ENCODE measurements at places on chromosomes 12 and 14.

DNA sequence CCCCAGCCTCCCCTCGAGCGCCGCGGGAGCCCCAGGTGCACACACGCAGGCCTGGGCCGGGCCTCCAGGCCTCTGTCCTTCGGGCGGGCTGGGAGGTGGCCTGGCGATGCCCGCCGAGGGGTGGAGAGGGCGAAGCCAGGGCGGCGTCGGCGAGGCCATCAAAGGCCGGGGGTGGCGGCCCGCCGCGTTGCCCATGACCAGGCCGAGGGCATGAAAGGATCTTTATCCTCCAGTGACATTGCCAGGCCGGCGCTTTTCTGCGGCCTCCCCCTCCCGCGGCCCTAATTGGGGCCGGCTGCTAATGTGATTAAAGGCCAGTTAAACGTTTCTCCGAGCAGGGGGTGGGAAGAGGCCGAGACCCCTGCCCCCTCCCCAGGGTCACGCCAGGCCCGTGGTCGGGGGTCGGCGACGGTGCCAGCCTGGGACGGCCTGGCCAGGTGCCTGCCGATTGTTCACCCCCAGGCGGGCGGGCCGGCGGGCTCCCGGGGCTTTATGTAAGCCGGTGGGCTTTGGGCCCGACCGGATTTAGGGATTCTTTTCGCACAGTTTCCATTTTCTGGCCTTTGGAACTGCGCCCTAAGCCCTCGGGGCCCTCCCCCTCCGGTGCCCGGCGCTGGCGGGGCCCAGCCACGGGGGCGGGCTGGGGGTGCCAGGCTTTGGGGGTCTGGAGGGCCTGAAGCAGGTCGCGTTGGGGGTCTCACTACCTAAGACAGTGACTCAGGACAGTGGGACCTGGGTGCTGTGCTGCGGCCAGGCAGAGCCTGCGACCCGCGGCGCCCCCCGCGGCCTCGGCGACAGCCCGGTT is 103.2 kb upstream of the DIO3 start:
- peak; percentile 41 for DNase-seq

DNA sequence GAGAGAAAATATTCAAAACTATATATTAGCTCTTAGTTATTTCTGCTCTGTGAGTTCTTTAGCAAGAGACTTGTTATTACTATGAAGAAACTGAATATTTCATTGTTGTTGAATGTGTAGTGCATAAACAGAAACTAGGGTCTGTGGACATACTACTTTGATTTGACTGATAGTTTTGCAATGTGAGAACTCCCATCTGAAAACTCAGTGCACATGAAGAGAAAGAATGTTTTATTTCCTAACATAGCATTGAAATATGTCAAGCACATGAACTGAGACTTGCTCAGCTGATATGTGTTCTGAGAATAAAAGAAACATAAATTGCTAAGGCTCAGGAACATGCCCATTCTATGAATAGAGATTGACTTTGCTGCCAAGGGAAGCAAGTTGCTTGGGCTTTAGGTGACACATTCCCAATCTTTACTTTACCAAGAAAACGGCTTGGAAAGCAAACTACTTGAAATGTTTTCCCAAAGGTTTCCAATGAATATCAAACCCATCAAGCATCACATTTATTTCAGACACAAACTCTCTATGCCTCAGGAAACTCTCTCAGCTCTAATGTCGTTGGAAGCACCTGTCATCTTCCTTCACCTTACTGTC is 290.4 kb downstream of the SLC16A7 start:
- DNase-seq = no peak

- no peak for DNase-seq
Observed at GRCh38 chr14:81298911-81299310, 78.2 kb upstream of the GTF2A1 start.

GRCh38 chr14:77544571-77544970 is 46.0 kb upstream of the ISM2 start:
- DNase-seq = no peak

DNA sequence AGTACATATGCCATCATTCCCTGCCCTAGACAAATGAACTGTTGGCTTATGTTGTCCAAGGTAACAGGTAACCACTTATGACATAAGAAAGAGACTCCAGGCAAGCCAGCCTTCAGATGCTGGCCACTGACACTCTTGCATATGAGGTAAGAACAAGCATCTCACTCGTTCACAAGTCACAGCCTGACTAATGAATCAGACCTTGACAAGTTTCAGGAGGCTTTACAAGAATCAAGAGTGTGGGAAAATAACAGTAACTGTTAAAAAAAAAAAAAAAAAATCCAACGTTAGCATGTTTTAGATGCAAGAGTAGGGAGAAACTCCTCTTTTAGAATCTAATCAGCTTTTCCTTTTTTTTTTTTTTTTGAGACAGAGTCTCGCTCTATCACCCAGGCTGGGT is 40.7 kb downstream of the ZFYVE1 start:
- DNase-seq = no peak

DNA sequence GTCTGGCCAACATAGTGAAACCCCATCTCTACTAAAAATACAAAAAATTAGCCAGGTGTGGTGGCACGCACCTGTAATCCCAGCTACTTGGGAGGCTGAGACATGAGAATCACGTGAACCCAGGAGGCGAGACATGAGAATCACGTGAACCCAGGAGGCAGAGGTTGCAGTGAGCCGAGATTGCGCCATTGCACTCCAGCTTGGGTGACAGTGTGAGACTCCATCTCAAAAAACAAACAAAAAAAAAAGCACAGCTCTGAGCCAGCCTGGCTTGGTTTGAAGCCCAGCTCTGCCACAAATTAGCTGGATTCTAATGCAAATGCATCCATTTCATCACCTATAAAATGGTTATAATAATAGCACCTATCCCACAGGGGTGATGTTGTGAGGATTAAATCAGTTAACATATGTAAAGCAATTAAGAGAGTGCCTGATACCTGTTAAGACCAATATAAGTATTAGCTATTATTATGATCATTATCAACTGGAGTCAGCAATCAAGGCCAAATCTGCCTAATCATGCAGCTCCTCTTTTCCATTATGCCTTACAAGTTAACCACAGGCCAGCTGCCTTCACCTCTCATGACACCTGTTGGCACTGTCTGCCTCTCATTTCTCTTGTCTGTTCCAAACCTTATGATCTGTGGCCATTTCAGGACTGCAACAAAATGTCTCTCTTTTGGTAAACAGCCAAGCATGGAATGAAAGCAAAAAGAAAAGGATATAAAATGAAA is 2.1 kb downstream of the GNPTAB start:
- no peak for DNase-seq

DNA sequence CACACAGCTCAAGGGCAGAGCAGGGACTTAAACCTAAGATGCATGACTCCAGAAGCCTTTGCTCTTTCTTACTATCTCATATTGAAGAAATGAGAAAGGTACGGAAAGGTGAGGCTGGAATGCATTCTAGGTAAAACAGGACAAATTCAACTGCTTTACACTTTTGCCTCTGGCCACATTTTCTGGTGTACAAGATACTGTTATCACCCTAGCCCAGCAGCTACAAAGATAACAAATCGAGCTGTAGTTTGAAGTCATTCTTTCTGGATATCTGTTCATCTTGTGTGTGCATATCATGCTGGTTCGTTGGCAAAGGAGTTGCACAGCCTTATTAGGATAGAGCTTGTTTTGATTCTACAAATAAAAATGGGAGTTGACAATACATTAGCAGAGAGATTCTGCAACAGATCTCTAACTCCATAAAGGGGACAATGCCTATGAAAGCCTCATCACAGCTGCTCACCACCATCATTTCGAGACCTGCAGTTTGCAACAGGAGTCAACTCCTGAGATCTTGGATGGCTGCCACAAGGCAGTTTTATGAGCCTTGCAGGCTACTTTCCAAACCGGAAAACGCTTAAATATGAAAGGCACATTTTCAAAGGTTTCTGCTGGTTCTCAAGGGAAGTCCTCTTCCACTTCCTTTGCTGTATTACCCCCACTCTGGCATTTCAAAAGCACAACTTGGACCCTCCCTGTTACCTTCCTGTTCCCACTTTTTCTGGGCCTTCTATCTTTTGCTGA is 64.9 kb downstream of the STXBP6 start:
- no peak for DNase-seq

DNA sequence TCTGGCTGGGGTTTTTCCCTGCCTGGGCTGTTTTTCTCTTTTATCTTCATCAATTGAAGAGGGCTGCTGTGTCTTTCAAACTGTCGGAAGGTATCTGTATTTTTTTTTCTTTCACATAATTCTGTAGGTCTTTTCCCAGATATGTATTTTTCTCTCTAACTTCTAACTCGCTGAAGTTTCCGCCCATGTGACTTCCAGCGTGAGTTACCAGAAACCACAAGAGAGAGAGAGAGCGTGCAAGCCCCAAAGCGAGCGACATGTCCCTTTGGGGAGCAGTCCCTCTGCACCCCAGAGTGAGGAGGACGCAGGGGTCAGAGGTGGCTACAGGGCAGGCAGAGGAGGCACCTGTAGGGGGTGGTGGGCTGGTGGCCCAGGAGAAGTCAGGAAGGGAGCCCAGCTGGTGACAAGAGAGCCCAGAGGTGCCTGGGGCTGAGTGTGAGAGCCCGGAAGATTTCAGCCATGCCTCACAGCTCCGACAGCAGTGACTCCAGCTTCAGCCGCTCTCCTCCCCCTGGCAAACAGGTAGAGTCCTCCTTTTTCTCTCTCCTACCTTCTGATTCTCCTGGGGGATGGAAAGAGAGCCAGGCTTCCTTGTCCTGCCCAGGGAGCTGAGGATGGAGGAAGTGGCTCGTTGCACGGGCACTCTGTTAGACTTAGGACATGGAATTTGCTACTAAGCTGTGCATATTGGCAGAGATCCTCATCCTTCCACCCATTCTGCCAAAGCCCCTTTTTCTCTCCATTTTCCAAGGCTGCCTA is at the start of gene BATF:
Gene BATF (plus strand): TSS at position 246 of the 759 bp plus-strand sequence. CDS start 214 bp downstream, at position 460.
- no peak for DNase-seq

- no peak for DNase-seq
Observed at GRCh38 chr12:118553856-118554504, 177.6 kb downstream of the SUDS3 start.

- DNase-seq = no peak
Observed at GRCh38 chr14:64753999-64754398, 49.8 kb downstream of the PLEKHG3 start.

DNA sequence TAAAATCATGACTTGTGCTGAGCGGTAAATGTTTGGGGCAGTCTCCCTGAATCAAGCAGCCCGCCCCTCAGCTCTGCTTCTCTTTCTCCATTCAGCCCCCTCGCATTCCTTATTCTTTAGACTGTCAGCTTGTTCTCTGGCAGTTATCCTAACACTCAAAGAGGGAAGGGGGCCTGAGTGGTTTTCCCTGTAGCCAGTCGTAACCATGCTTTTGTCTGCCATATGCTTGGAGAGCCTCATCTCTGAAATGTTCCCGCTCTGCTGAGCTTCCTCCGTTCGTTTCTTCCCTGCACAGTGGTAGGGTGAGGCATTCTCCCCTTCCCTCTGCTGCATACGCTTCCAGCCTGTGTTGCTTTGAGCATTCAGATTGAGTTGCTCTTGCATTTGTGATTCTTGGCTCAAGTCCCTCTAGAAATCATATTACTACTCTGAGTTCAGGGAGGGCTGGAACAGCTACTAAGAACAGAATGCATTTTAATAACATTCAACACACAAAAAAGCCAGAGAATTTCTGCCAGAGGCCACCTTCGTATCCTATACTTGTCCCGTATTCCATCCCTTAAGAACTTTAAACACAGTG is 119.7 kb downstream of the FBXL14 start:
- DNase-seq = no peak

DNA sequence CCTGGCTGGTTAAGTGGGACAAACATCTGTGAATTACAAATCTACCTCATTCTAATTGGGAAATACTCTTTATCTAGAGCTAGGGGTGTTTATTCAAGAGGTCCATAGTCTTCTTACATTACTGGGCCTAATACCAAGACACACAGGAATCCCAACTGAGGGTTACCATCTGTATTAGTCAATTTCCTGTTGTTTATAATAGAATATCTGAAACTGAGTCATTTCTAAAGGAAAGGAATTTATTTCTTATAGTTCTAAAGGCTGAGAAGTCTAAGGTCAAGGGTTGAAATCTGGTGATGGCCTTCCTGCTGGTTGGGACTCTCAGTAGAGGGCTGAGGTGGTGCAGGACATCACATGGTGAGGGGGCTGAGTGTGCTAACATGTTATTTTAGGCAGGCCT is 36.0 kb downstream of the RTRAF start:
- DNase-seq = no peak

DNA sequence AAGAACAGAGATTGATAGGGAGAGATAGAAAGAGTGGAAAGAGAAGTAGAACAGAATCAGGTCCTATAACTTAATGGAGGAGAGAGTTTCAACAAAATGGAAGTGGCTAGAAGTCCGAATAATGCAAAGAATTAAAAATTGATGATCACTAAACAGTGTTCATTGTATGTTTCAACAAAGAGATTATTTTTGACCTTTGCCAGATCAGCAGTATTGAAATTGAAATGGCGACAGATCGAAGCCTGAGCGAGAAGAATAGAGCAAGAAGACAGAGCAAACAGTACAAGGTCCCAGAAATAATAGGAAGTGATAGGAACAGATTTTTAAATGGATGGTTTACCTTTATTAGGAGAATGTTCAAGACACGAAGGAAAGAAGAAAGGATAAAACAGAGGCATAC is 1012.8 kb upstream of the FBXO33 start:
- no peak for DNase-seq

GRCh38 chr12:89176676-89177075 is 175.6 kb downstream of the DUSP6 start:
- no peak for DNase-seq

DNA sequence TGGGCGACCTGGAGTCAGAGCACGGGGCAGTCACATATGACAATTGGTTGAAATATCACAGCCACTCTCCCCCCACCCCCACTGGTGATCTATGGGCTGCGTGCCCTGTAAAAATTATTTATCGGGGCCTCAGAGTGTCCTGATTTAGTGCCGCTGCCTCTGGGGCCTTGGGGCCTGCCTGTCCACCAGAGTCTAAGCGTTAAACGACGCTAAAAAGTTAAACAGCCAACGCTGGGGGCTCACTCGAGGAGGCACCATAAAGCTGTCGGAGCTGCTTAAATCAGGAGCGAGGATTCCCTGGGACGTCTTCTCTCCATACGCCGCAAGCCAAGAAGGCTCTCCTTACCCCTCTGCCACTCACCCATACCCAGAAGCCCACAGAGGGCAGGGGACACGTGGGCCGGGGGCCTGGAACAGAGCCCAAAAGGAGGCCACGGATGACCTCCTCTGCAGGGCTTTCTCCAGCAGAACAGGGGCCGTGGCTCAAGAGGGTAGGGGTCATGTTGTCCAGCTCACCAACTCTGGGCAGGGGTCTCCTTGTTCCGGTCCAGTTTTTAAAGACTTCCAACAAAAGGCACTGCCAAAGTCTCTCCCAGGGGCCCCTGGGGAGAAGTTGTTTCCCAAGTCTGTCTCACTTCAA is 42.2 kb downstream of the SMUG1 start:
- no peak for DNase-seq

DNA sequence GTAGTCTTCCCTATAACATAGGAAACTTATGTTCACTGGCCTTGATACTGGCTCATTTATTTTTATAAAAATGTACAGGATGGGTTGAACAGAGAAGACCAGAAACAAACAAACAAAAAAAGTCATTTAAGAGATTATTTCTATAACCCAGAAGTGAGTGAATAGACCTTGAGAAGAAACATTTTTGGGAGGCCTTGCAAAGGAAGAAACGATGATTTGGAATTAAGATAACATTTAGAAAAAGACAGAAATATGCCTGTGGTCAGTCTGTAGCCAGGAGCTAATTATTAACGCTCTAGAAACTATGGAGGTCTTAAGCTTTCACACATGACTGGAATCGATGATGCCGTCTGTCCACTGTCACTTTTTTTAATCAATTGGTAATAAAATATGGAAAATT is 264.0 kb downstream of the EGLN3 start:
- DNase-seq = no peak
